ENCODE measurements at places on chromosomes 3 and 15. TPM values are rescaled to one million over a fixed set of nuclear protein-coding genes. Genes with fewer than 3 reads are reported as not detected.

Gene ZNF80
- total RNA-seq = not detected

Gene C3orf22
- total RNA-seq = not detected

Gene PLIN1
- total RNA-seq = 0.32 TPM

Gene MYO5C
- total RNA-seq = 19.7 TPM

Gene GOLGA8O
- 1.4 TPM for total RNA-seq

Gene RTP1
- total RNA-seq = not detected

Gene GOLGA8J
- total RNA-seq = 0.20 TPM

Gene CLRN1
- total RNA-seq = not detected

Gene VGLL3
- total RNA-seq = 1.6 TPM

- no peak for ATAC-seq
These were observed 108.1 kb downstream of the TPRA1 start for GRCh38 chr3:127482216-127483004.

DNA sequence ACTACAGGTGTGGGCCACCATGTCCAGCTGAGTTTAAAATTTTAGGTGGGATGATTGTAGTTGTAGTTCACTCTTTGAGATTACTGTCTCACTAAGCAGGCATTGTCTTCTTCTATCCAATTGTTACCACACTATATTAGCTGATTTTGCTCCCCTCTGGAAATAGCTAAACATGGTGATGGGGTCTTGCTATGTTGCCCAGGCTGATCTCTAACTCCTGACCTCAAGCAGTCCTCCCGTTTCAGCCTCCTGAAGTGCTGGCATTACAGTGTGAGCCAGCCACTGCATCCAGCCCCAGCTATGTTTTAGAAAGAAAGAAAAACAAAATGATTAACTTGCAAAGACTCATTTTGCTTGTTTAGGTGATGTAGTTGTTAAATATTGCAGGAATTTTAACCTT, 30.6 kb downstream of the YEATS2 start:
- no peak for ATAC-seq

DNA sequence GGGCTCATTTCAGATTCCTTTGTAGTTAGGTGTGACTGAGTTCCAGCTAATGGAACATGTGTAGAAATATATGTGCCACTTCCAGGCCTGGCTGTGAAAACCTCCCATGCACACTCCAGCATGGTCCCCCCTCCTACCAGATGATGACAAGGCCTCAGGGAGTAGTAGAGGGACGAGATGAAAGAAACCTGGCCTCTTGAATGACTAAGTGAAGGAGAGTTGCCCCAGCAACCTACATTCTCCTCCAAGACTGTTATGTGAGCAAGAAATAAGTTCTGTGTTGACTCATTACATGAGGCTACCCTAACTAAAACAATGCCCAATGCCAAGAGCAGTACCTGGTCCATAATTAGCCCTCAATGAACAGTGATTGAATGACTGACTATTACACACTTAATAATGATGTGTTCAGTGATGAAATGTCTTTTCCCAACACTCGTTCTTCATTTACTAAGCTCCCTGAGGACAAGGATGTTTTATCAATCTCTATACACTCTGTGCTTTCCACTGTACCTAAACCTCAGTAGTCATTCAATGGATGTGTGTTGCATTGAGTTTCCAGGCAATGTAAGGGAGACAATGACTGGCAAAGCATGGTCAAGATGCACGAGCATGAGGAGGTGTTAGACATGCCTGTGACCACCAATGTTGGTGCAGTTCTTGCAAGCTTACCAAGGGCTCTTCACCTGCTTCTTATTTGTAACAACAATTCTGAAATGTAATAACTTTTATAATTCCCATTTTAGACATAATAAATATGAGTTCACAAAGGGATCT, 62.0 kb upstream of the BCL6 start:
- ATAC-seq = peak; percentile 20

DNA sequence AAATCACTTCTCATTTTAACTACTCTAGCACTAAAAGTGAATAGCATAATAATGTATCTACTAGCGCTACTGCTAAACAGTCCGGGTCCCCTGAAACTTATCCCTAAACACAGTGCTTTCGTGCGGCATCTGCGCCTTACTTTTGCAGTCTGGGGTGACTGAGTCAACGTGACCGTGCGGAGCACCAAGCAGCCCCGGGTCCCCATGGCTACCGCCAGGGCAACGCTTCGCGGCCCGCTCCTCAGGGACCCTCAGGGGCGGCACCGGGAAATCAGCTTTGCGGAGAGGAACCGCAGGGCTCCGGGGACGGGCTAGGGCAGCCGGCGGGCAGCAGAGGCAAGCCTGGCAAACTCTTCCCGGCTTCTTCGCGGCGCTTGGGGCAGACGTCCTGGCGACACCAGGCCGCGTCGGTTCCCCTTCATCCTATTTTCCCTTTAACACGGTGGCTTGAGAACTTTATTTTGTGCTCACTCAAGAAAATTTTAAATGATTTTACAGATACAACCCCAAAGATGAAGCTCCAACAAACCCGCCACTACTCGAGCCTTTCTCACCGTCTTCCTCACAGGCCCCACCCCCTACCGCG, 757 bp upstream of the DIPK2A start:
- no peak for ATAC-seq

GRCh38 chr3:134694946-134695543, 44.2 kb upstream of the KY start:
- peak; percentile 57 for ATAC-seq

DNA sequence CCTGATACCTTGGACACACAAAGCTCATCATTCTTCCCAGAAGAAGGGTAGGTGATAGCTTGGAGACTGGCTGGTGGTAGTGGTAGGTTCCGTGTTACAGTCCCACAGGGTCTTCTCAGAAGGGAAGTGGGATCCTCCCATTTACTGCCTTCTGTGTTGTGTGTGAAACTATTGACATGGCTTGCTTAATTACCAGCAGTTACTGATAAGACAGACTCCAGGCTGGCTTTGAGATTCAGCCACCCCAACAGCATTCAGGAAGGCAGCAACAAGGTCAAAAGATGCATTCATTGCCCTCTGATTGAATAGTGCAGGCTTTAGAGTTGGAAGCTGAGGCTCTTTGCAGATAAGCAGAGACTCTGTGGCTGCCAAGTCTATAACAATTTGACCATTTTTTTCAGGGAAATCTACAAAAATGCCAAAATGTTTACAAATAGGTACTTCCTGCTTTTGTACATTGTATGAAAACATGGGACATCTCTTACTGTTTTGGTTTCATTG, 7.7 kb downstream of the ARNT2 start:
- no peak for ATAC-seq

DNA sequence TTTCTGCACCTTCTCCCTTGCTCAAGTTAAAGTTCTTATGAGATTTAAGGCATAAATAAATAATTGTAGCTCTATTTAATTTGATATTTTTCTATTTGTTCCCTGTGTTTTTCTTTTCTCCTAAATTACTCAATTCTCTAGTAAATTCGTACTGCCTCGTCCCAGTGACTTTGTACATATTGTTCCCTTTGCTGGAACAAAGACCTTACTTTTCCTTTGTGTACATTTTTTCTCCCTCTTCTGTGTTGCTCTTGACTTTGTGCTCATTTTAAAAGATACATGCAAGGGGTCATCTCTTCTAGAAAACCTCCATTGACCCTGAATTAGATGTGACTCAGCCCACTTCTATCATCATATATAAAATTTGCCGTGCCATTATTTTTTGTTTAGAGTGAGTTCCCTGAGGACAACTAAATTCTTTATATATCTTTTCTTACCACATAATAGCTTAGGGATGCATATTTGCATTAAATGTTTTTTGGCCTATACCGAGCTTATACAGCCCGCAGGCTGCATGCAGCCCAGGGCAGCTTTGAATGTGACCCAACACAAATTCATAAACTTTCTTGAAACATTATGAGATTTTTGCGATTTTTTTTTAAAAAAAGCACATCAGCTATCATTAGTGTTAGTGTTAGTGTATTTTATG, 29.6 kb downstream of the PPP4R2 start:
- no peak for ATAC-seq

DNA sequence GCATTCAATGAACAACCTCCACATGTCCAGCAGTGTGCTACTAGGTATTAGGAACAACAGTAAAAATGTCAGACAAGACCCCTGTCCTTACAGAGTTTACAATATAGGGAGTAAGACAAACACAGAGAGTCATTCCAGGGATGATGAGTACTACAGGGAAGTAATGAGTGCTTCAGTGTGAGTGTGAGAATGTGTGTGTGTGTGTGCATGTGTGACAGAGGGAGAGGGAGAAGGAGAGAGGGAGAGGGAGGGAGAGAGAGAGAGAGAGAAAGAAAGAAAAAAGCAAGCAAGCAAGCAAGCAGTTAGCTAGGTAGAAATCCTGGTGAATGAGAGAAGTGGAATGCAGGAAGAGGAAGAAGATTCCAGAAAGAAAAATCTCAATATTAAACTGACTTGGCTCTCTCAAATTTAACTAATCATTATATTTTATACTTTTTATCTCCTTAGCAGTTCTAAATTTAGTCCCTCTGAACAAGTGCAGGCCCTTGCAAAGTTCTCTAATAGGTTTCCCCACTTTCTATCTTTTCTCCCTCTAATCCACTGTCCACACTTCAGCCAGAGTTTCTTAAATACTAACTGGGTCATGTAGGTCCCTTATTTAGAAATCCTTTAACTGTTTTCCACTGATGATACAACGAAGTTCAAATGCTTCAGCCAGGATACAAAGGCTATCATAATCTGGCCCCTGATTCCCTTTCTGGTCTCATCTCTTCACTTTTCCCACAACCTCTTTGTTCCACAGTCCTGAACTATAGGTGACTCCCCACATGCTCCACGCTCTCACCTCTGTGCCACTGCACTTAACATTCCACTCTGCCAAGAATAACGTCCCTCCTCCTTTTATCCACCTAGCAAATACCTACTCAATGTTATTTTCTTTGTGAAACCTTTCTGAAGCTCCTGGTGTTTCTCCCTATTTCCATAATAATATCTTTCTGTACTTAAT, 10.3 kb downstream of the DCBLD2 start:
- no peak for ATAC-seq

DNA sequence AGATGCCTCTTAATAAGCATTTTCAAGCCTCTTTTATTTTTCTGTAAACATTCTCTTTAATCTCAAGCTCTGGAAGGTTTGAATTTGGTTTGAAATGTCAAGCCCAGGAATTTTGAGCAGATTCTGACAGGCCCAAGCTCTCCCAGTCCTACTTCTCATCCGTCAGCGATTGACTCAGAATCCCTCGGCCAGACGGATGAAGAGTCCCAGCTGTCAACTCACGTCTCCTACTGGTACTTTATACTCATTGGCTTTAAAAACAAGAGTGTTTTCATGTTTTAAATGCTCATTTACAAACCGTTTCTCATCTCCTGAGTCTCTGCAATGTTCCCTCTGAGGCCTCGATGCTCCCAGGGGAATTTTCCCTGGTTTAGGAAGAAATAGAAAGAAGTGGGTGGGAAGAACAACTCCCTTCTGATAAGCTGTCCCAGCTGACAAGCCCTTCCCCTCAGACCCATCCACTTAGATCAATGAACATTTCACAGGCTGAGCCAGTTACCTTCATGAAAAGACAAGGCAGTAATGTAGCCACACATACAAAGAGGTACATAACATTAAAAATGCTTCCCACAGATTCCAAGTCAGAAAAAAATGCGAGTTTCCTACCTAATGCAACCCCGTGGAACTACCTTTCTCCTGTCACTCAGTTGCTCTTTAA, 478.2 kb upstream of the DPH6 start:
- no peak for ATAC-seq

DNA sequence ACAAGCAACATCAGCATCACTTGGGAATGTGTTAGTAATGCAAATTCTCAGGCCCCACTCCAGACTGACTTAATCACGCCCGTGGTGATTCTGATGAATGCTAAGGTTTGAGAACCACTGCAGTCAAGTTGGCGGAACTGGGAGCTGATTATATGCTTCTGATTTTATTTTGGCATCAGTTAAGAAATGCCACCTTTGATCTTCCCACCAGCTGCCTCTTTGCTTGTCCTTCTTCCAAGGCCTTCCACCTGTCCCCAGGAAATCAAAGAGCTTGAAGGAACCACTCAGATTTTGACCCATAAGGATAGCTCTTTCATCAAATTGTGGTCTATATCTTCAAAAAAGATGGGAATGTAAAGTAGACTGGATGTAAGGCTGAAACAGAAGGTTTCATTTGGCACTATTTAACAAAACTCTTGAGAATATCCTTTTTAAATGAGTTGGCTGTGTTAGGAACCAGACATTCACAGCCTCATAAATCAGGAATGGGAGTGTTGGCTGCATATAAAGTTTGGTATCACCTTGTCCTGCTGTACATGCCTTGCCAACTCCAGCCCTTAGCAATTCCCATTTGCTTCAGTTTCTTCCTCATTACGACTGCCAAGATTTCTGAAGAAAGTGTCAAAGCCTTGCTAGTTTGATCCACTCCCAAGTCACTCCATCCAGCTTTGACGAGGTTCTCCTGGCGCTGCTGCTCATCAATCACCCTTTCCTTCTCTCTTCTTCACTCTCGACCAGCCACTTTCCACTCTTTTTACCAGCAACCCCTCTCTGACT, 125.8 kb upstream of the NPHP3 start:
- no peak for ATAC-seq

DNA sequence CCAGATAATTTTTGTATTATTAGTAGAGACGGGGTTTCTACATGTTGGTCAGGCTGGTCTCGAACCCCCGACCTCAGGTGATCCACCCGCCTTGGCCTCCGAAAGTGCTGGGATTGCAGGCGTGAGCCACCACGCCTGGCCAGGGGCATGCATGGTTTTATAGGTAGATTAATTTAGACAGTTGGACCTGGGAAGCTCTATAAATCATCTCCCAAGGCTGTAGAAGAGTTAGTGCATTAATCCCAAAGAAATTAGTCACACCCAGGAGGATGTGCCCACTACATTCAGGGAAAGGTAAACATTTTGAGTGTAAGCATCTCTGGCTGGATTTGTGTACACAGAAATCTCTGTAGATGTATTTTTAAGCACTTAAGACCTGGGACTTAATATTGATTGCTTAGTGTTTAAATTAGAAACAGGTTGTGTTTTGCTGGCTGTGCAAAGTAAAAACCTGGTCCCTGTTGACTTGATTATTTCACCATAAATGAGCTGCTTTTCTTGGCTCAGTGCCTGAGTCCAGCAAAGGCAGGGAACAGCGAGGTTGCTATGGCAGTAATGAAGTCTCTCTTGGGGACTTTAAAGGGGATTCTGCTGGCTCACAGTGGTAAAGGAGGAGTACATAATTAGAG, 19.2 kb downstream of the EXOSC7 start:
- peak; percentile 69 for ATAC-seq
